ENCODE measurements at places on chromosomes 3 and 15. TPM values are rescaled to one million over a fixed set of nuclear protein-coding genes. Genes with fewer than 3 reads are reported as not detected.

The CD80 gene
- 1.1 TPM for total RNA-seq

The CISH gene
- total RNA-seq: 52.7 TPM

The FAM174B gene
- total RNA-seq: 51.9 TPM

The SETD5 gene
- 101 TPM for total RNA-seq

The IQCH gene
- 9.6 TPM for total RNA-seq

The GOLGA8H gene
- 0.79 TPM for total RNA-seq

The CHRNA3 gene
- total RNA-seq: 0.93 TPM

The RGMA gene
- total RNA-seq: 2.4 TPM

The EPHA3 gene
- 27.3 TPM for total RNA-seq

The TRPC1 gene
- total RNA-seq: 20.4 TPM

All from thyroid gland (tissue), 4 donors.